ENCODE measurements at places on chromosomes 2 and 18. TPM values are rescaled to one million over a fixed set of nuclear protein-coding genes. Genes with fewer than 3 reads are reported as not detected.
A peak's percentile ranks its signal among the peaks of the same experiment; 100 is the strongest.

DNA sequence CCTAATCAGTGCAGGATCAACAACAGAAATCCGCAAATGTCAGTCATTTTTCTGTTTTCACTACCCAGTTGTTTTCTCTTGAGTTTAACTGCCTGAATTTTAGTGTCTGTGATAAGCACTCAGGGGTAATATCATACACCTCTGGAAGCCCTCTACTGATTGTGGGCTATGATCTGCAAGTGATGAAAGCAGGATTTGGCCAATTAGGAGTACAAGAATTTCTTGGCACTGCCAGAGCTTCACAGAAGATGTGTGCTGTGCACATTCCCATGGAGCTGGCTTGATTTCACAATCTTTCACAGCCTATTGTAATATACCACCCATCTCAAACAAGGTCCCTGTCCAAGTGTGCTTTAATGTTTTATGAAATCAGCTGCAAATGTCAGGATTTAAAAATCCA is 27.3 kb upstream of the TDRD15 start:
- H3K4me3 ChIP-seq = no peak overlapping the region
- DNase-seq = no peak
- H3K27ac ChIP-seq = no peak overlapping the region
- H3K4me1 ChIP-seq = no peaks in the 10 kb centered on the region

- DNase-seq = no peak
- H3K4me3 ChIP-seq = no peak overlapping the region
- no peaks in the 10 kb centered on the region for H3K4me1 ChIP-seq
- H3K27me3 ChIP-seq = no peaks in the 10 kb centered on the region
- no peak overlapping the region for H3K27ac ChIP-seq
- no peaks in the 10 kb centered on the region for H3K36me3 ChIP-seq
Observed at GRCh38 chr2:38975042-38975441, 85.4 kb downstream of the ARHGEF33 start.

DNA sequence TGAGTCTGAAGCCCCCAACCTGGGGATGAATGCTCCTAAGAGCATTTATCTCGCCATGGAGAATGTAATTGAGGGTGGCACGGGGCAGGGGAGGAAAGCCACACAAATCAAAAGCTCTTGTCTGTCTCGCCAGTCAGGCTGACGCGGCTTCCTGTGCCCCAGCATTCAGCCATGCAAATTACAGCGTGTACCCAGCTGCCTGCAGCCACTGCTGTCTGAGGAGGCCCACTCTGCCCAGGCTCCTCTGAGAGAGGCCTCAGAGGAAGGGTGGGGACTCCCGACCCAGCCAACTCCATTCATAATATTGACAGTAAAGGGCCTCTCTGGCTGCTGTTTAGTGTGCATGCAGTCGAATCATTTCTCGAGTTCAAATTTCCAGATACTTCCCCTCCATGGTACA is 22.0 kb downstream of the SMAD7 start:
- H3K27me3 ChIP-seq = no peaks in the 10 kb centered on the region
- no peak overlapping the region for H3K4me3 ChIP-seq
- H3K4me1 ChIP-seq = peaks cover 57% of the 10 kb centered on the region
- DNase-seq = no peak
- H3K36me3 ChIP-seq = peaks cover 77% of the 10 kb centered on the region

DPYSL5 gene
- total RNA-seq = 1.1 TPM

DNA sequence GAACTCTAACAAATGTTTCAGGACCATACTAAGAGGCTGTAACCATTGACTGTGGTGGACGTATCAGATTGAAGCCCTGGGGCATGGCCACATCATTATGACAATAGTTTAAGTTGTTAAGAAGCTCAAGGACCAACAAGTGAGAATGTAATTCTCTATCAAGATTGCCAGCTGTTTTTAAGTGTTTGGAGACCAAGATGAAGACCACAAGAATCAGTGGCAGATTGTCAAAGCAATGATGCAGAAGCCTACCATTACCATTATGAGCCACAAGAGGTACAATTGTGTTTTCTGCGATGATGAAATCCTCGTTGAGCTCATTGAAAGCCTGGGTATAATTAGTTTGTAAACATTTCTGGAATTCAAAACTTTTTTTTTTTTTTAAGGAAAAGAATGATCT is 261.1 kb upstream of the ZEB2 start:
- H3K27me3 ChIP-seq = no peaks in the 10 kb centered on the region
- H3K36me3 ChIP-seq = no peaks in the 10 kb centered on the region
- no peak for DNase-seq
- H3K27ac ChIP-seq = no peak overlapping the region
- H3K4me3 ChIP-seq = no peak overlapping the region

- no peak overlapping the region for H3K27ac ChIP-seq
- no peaks in the 10 kb centered on the region for H3K27me3 ChIP-seq
- H3K4me3 ChIP-seq = no peak overlapping the region
- DNase-seq = no peak
- peaks cover 47% of the 10 kb centered on the region for H3K36me3 ChIP-seq
Observed at GRCh38 chr2:74095632-74096031, 52.1 kb downstream of the BOLA3 start.

DNA sequence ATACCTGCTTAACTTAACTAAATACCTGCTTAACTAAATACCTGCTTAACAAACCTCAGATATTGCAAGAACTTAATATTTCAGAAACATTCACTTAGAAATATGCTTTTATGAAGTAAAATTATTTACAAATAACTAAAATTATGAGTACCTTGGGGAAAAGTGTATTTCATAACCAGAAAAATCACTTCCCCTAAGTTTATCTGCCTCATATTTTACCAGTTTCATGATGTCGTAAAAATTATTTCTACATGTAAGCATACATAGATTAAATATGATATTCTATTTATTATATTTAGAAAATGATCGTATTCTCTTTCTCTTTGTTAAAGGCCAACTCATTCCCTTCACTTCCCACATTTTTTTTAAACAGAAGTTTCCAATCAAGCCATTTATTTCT is 41.5 kb upstream of the DSC1 start:
- H3K4me1 ChIP-seq = peaks cover 8% of the 10 kb centered on the region
- no peaks in the 10 kb centered on the region for H3K36me3 ChIP-seq
- peaks cover 54% of the 10 kb centered on the region for H3K27me3 ChIP-seq
- no peak overlapping the region for H3K27ac ChIP-seq
- H3K4me3 ChIP-seq = no peak overlapping the region

DNA sequence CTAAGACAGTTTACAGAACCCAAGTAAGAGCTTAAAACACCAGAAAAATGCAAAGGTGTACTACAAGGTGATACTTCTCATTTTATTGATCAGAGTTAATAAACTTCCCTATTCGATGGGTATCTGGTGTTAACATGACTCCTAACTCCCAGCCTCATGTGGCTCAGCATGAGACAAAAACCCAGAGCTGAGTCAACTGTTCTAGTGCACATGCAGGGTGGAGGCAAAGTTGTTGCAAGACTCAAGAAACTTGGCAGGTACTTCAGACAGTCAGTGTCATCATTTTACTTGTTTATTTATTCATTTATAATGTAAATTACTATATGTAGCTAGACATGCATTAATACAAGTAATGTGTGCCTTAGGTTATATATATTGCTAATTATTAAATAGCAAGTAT is 216.6 kb upstream of the DSEL start:
- DNase-seq = no peak
- no peaks in the 10 kb centered on the region for H3K36me3 ChIP-seq
- H3K27me3 ChIP-seq = no peaks in the 10 kb centered on the region
- H3K27ac ChIP-seq = no peak overlapping the region
- H3K4me1 ChIP-seq = no peaks in the 10 kb centered on the region
- H3K4me3 ChIP-seq = no peak overlapping the region

- no peak overlapping the region for H3K4me3 ChIP-seq
- no peaks in the 10 kb centered on the region for H3K27me3 ChIP-seq
- no peak overlapping the region for H3K27ac ChIP-seq
- peaks cover 40% of the 10 kb centered on the region for H3K4me1 ChIP-seq
- no peaks in the 10 kb centered on the region for H3K36me3 ChIP-seq
Observed at GRCh38 chr18:61639886-61640285, 252.9 kb downstream of the RNF152 start.

DNA sequence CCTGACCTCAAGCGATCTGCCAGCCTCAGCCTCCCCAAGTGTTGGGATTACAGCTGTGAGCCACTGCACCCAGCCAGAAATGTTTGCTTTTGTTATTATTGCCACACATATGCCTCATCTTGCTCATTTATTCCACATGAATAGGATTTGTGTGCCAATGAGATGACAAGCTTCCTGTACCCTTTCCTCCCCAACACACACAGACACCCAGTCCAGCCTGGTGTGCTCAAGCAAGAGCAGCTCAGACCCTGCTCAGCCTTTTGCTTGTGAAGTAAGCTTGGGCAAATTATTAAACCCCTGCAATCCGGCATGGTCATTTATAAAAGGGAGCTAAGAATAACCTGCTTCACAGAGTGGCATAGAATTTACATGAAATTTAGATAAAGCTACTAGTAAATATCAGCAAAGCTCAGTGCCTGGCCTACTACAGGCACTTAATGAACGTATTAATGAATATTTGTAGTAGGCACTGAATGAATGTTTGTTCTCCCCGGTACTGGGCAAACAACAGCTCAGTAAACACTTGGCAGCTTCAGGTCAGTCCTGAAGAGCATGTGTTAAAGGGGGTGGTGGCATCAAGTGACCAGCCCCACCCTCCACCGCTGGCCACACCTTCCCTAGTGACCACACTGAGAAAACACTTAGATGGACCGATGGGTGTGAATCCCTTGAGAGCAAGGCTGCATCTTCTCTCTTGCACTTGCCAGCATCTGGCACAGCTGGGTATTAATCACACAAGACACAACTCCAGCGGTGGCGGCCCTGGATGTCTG is 280.2 kb downstream of the SRBD1 start:
- H3K4me3 ChIP-seq = no peak overlapping the region
- DNase-seq = peak; percentile 60
- no peak overlapping the region for H3K27ac ChIP-seq
- H3K36me3 ChIP-seq = no peaks in the 10 kb centered on the region
- H3K4me1 ChIP-seq = peaks cover 13% of the 10 kb centered on the region
- no peaks in the 10 kb centered on the region for H3K27me3 ChIP-seq

- H3K36me3 ChIP-seq = no peaks in the 10 kb centered on the region
- peak overlapping the region; percentile 36 for H3K27ac ChIP-seq
- no peaks in the 10 kb centered on the region for H3K27me3 ChIP-seq
- peak; percentile 40 for DNase-seq
- H3K4me3 ChIP-seq = no peak overlapping the region
- no peaks in the 10 kb centered on the region for H3K4me1 ChIP-seq
Observed at GRCh38 chr2:86249579-86250391, 50.5 kb downstream of the MRPL35 start.

- H3K4me3 ChIP-seq = no peak overlapping the region
- H3K27me3 ChIP-seq = no peaks in the 10 kb centered on the region
- no peak overlapping the region for H3K27ac ChIP-seq
- no peaks in the 10 kb centered on the region for H3K36me3 ChIP-seq
Observed at GRCh38 chr18:42929857-42930256, 185.6 kb downstream of the RIT2 start.

- H3K27me3 ChIP-seq = no peaks in the 10 kb centered on the region
- H3K36me3 ChIP-seq = no peaks in the 10 kb centered on the region
- H3K4me3 ChIP-seq = no peak overlapping the region
- DNase-seq = no peak
Observed at GRCh38 chr18:36724591-36725001, 104.2 kb downstream of the TPGS2 start.

DNA sequence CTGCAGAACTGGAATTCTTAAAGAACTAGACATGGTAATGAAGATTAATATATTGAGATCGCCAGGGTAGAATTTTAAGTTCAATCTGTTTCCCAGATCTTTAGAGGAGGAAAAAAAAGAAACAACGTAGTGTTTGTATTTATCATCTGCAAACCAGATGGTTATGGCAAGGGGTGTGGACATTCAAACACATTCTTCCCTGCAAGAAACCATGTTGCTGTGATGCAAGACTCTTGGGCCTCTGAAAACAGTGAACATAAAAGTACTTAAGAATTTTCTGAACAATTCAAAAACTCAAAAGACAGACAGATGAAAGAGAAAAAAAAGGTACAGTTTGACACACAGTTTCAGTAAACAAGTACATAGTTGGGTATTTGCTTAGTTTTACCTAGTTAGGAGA is 35.6 kb downstream of the COL5A2 start:
- DNase-seq = no peak
- no peaks in the 10 kb centered on the region for H3K4me1 ChIP-seq
- H3K27me3 ChIP-seq = no peaks in the 10 kb centered on the region

DNA sequence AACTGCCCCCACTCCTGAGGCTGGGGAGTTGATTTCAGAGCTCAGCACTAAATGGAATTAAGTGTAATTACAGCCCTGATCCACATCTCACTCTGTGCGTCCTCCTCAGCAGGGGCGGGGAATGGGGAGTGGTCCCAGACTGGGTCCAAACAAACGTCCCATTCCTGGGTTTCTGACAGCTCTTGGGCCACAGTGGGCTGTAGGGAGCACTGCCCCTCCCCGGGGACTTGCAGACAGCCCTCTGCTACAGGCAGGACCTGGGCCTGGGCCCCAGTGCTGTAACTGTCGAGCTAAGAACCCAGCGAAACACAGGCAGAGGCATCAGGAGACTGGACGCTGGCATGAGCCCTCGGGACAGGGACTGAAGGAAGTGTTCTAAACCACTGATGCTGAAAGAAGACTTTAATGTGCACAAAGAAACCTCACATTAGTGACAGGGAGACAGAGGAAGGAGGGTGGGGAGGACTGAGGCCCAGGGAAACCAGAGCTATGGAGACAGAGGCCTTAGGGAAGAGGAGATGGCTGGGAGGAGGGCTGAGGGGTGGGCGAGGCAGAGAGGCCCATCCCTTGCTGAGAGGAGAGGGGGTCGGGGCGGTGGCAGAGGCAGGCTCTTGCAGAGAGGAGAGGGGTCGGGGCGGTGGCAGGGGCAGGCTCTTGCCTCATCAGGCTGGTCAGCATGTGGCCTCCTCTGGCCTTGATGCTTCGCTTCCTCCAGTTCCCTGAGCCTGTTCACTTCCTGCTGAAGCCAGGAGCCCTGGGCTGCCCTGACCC is 5.8 kb upstream of the SEMA4C start:
- no peaks in the 10 kb centered on the region for H3K36me3 ChIP-seq
- no peaks in the 10 kb centered on the region for H3K27me3 ChIP-seq
- peak overlapping the region; percentile 71 for H3K27ac ChIP-seq

DNA sequence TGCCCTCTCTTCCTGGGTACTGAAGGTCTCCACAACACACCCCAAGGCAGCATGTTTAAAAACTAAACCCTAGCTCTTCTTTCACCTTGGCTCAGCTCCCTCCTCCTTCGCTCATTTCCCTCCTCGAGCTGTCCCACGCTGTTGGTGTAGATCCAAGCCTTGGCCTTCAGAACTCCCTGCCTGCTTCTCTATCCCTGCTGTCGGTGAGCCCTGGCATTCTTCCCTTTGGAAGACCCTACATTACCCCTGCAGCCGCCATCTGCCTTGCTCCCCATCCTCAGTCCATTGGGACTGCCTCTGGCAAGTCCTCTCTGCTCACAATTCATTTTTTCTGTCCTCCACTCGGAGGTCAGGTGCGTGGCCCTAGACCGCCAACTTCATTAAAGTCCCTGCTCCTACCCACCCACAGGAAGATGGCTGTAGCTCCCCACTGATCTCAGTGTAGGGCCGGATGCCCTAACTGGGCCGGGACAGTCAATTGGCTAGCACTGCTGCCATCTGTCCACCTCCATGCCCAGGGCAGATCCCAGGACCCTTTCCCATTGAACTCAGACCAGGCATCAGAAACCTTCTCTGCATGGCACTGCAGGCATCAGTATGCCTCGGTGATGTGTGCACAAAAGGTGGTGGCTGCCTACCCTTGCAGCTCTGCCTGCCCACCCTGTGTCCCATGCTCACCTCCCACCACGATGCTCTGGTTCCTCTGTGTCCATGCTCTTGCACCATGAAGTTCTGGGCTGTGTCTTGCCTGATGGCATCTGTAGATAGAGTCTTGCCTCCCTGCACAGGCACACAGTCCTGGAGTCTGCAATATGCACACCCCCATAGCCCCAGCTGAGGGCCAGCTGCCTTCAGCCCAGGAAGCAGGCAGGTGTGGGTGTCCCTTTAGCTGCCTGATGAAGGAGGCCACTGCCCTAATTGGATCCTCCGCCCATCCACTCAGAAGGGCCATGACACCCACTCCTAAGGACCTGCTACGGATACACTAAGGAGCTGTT is 5.7 kb downstream of the AMER3 start:
- no peak overlapping the region for H3K27ac ChIP-seq
- no peak for DNase-seq
- no peaks in the 10 kb centered on the region for H3K4me1 ChIP-seq
- no peak overlapping the region for H3K4me3 ChIP-seq

All from endodermal cell (in vitro differentiated cells).